ENCODE measurements at places on chromosomes 5 and 9. TPM values are rescaled to one million over a fixed set of nuclear protein-coding genes. Genes with fewer than 3 reads are reported as not detected.
A peak's percentile ranks its signal among the peaks of the same experiment; 100 is the strongest.

- no peak for DNase-seq
These were observed 452.8 kb upstream of the MPDZ start for GRCh38 chr9:13732290-13732689.

DNA sequence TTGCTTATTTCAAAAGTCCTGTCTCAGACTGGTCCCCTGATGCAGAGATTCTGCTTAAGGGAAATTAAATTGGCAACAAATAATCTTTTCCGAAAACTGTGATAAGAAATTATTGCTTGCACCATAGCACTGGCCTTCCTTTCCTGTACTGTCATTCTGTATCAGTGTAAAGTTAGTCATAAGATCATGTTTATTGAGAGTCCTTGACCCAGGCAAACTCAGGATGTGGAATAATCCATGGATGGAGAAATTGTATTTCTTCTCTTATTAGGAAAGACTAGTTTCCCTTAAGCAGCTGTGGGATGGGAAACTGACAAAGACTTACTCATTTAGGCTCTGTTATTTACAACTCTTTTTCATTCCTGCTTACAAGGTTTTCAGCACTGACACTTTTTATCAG, 83.0 kb upstream of the RANBP6 start:
- peak; percentile 71 for DNase-seq

FYB1 gene
- total RNA-seq, result not detected

GRCh38 chr9:127884427-127884911, 7.0 kb upstream of the AK1 start:
- DNase-seq, result no peak

DNA sequence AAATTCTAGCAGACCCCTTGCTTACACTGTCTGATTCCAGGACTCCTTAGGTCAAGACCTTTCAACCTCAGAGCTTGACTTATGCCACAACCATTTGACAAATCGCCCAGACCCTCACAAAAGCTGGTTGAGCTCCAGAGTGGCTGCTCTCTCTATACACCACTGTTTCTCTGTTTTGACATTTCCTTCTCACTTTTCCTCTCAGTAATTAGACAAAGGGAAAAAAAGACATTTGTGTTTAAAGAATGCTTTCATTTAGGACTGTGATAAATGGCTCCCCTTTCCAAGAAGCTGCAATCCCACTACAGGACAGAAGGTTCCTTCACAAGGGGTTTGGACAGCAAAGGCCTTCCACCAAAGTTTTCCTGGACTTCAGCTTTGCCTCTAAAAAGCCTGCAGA, 601.3 kb downstream of the NR2F1-AS1 start:
- no peak for DNase-seq

DNA sequence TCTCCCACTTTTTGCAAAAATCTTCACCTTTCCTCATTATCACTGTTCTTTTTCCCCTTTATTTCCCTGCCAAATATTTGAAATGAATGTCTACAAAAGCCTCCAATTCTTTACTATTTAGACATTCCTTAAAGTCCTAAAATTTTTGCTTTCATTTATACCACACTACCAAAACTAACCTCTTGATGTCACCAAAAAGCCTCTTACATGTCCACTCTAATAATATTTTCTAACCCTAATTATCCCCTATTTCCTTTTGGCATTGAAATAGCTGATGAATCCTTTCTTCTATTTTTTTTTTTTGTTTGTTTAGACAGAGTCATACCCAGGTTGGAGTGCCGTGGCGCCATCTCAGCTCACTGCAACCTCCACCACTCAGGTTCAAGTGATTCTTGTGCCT, 32.3 kb upstream of the NRG2 start:
- peak; percentile 43 for DNase-seq

CTXN3 gene
- total RNA-seq, result not detected

GRCh38 chr5:83714810-83715209, 5.8 kb downstream of the HAPLN1 start:
- DNase-seq, result no peak

PPP2R2B gene
- total RNA-seq, result not detected

ALDH7A1 gene
- total RNA-seq, result 25.0 TPM

SHLD3 gene
- 4.5 TPM for total RNA-seq

GRCh38 chr5:138952962-138953361, 77.8 kb upstream of the LRRTM2 start:
- no peak for DNase-seq

DNA sequence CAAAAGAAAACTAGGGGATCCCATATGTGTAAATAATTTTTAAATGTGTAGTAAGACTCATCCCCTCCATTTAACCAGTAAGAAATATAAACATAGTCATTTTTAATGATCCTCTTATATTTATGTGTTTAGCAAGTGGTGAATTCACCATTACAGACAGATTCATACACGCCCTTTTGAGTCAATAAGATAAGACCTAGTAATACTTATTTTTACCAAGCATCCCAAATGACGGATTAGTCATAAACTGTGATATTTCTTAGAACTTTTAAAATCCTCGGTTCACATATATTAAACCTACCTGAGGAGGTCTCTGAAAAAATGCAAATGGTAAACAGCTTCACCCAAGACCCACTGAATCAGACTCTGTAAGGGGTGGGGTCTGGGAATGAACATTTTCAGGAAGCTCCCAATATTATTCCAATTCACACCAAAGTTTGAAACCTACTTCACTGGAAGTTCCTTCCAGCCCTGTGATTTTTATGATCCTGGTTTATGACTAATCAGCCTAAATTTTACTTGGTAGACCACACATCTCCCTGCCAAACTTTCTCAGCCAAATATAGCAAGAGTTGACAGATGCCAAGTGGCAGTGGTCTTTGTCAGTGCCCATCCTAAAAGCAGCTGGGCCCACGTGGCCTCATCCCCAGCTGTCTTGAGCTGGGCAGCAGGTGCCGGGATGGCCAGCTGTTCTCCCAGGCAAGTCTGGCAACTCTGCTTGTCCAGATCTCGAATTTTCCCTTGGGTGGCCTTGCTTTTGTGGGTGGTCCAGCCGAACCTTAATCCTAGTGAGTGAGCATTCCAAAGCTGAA, 559.0 kb upstream of the RGMB start:
- peak; percentile 80 for DNase-seq

AK8 gene
- not detected for total RNA-seq

DNA sequence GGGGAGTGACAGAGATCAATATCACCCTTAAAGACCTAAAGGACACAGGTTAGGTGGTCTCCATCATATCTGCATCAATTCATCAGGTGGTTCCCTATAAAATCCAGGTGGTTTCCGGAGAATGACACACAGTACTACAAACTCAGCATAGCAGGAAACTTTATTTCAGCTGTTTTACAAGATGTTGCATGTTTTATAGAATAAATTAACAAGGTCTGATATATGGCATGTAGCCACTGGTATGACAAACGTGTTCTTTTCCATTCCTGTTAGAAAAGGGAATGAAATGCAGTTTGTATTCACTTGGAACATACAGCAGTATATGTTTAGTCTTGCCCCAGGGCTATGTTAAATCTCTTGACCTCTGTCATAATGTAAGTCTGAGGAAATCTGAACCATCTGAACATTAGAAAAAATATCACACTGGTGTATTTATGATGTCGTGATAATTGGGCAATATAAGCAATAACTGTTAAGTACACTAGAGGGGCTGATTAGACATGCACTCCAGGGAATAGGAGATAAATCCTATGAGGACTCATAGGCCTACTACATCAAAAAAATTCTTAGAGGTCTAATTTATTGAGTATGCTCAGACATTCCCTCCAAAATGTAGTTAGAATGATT, 42.2 kb upstream of the TNFSF8 start:
- DNase-seq, result no peak

DNA sequence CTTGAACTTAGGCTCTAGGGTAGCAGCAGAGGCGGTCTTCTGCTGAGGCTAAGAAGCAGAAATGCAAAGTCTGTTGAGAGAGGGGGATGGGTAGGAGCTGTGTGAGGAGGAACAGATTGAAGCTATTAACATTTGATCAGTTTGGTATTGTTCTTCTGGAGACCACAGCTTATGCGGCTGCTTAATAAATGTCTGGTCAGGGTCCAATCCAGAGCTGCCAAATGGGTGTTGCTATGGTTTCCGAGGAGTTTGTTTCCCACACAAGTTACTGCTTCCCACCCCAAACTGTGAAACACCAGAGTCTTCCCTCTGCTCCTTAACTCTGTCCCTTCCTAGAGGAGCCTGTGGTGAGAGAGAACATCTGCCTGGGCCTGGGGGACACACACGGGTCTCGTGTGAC, 142.2 kb upstream of the KLF4 start:
- no peak for DNase-seq

DNA sequence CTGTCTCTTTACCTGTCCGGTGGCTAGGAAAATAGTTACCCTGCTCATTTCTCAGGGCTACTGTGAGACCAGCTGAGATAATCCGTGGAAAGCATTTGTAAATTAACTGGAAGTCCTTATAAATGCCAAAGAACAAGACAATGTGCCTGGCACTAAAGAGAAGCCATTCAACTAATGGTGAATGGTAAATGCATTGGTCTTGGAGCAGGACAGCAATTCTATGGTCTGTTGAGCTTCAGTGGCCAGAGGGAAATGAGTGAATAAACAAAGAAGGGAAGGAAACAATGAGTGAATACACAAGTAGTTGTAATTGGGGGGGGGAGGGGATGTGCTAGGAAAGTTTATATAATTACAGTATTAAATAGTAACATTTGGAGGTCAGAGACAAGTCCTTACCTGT, 353.6 kb downstream of the SEMA5A start:
- DNase-seq, result no peak

DNA sequence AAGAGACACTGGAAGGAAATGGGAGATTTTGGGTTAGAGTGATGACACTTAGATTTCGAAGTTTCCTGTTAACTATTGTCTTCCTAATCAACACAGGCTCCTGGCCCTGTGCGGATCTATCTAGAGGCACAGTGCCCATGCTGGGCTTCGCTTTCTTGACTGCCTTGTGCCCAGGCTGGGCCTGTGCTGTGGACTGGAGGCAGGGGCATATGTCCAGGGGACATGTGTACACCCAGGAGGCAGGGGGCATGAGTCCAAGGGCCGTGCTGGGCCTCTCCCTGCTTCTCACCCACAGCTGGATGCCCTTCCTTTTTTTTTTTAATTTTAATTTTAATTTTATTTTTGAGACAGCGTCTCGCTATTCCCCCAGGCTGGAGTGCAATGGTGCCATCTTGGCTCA, 37.6 kb downstream of the EHMT1 start:
- no peak for DNase-seq

GRXCR2 gene
- total RNA-seq, result not detected

GRCh38 chr9:112006361-112007020, 109.9 kb downstream of the UGCG start:
- no peak for DNase-seq

CMBL gene
- total RNA-seq, result 19.9 TPM

- no peak for DNase-seq
These were observed 6.0 kb upstream of the ESM1 start for GRCh38 chr5:54991416-54991815.

DNA sequence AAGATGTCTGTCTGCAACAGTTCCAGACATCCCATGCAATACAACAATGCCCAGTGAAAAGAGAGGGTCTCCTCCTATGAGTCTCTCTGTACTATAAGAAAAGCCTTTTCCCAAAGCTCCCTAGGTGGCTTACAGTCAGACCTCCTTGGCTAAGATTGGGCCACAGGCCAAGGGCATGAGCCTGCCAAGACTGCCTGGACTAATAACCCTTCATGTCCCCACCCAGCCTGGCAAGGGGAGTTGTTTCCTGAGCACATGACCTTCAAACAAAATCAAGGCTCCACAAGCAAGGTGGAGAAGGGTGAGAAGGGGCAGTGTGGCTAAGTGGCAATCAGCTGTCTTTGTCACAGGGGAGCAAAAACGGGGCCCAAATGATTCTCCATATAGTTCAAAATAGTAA, 75.6 kb upstream of the ZSWIM6 start:
- peak; percentile 26 for DNase-seq

RBM27 gene
- total RNA-seq, result 21.9 TPM

- DNase-seq, result no peak
These were observed 1964.1 kb upstream of the CDH9 start for GRCh38 chr5:29002481-29002880.

MYOT gene
- total RNA-seq, result not detected

DNA sequence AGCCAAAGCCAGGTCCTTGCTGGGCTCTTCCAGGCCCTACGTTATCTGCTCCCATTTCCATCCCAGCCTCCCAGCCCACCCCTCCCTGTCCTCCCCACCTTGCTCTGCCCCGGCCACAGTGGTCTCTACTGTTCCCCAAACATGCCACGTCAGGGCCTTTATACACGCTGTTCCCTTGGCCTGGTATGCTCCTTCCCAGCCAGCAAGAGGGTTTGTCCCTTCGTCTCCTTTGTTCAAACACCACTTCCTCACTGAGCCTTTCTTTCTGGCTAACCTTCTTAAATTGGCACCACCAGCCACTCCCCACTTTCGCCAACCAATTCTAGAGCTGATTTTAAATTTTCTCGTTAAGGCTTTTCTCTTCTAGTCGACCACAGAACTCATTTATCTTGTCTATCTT, 9.8 kb downstream of the SH2D3C start:
- DNase-seq, result no peak

DNA sequence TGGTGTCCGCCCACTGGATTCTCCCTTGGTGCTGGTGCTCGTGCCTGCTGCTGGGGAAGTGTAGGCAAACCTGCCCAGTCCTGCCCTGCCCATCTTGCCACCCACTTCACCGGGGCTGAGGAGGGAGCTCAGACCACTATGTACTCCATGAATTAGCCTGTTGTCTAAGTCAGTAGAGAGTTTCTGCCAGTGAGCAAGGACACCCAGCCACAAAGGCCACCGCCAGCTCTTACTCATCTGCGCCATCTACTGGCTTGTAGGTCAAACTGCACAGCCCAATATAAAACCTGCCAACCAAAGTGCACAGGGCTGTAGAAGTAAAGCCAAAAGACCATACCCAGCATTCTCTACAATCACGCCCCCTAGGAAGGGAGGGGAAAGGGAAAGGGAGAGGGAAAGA, 102.3 kb downstream of the GLIS3 start:
- DNase-seq, result peak; percentile 53

IL33 gene
- total RNA-seq, result not detected

PLAC8L1 gene
- not detected for total RNA-seq

GRCh38 chr5:93584596-93585040, 1.6 kb downstream of the NR2F1 start:
- DNase-seq, result no peak

DNA sequence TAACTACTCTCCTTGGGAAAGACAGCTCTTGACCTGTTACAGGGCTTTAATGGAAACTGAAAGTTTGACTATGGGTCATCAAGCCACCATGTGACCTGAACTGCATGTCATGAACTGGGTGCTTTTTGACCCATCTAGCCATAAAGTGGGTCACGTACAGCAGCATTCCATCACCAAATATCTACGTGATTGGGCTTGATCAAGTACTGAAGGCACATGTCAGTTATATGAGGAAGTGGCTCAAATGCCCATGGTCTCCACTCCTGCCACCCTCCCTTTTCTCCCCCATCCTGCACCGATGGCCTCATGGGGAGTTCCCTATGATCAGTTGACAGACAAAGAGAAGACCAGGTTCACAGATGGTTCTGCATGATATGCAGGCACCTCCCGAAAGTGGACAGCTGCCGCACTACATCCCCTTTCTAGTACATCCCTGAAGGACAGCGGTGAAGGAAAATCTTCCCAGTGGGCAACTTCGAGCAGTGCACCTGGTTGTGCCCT, 7.3 kb upstream of the FCN1 start:
- DNase-seq, result no peak

Data from HT1080 (cell line).